ENCODE measurements at places on chromosomes 7 and 10. TPM values are rescaled to one million over a fixed set of nuclear protein-coding genes. Genes with fewer than 3 reads are reported as not detected.

The LRIT1 gene
- 1.1 TPM for total RNA-seq

The TRPV5 gene
- total RNA-seq, result not detected

The SNX10 gene
- total RNA-seq, result 6.8 TPM

The EPHB4 gene
- total RNA-seq, result 80.8 TPM

The SSMEM1 gene
- total RNA-seq, result 2.0 TPM

The GNGT1 gene
- total RNA-seq, result not detected

The TMEM236 gene
- 0.45 TPM for total RNA-seq

The LDB3 gene
- total RNA-seq, result 10.8 TPM

The VWDE gene
- 2.7 TPM for total RNA-seq

DNA sequence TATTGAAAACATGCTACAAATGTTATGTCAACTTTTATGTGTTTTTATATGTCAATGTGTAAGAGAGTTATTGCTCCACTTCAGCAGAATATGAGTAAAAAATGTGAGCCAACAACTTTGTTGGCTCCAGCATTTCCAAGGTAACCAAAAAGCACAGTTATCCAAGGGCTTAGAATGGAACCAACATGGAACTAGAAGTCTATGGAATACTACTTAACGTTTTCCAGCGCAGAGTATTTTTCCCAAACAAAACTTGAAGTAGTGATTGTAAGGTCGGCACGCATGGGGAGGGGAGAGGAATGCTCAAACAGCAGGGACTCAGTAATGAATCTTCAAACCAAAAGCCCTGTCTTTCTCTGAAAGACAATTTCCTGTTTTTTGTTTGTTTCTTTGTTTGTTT is 45.0 kb upstream of the TSPAN13 start:
- DNase-seq, result no peak

DNA sequence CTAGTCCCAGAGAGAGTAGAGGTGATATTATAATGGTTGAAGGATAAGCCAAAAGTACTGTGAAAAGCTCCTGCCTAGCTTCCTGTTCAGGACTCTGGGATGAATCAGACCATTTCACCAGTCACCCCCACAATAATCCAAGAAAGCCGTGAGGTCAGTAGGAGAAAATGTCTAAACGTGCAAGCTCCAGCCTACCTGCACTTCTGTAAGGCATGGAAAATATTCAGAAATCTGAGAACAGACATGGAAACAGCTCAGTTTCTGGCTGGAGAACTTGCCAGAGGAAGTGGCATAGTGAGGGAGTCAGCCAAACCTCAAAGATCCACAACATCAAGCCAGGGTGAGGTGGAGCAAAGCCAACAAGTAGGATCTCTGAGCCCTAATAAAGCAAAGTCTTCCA is 58.2 kb downstream of the ELAPOR2 start:
- no peak for DNase-seq

GRCh38 chr10:116781370-116781884 is 39.1 kb upstream of the HSPA12A start:
- DNase-seq, result no peak

- no peak for DNase-seq
These were observed 162.5 kb downstream of the MAD1L1 start for GRCh38 chr7:2070151-2070763.

- DNase-seq, result no peak
These were observed 134.9 kb downstream of the SFMBT2 start for GRCh38 chr10:7275761-7276440.

- no peak for DNase-seq
These were observed 519.2 kb downstream of the TFEC start for GRCh38 chr7:115511330-115511729.

DNA sequence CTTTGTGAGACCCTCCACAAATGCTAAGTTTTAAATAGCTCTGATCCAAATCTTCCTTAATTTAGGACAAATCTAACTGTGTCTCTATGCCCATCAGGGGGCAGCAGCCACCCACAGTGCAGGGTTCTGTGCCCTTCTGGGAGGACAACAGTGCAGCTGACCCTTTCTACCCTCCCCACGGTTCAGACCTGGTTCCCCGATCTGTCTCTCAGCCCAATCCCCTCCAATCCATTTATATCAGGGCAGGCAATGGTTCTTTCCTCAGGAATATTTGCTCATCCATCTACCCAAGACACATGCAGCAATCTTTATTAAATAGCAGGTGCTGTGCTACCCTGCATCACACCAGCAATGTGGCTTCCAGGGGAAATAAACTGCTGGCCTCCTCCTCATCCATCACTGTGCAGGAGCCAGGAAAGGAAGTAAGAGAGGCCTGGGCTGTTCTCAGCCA is 4.0 kb upstream of the RBM28 start:
- no peak for DNase-seq

- DNase-seq, result no peak
These were observed 172.3 kb upstream of the ADCY1 start for GRCh38 chr7:45401851-45402250.

- DNase-seq, result no peak
These were observed 6.0 kb downstream of the ALOX5 start for GRCh38 chr10:45379891-45380540.

GRCh38 chr7:37365405-37365804 is 83.3 kb downstream of the ELMO1 start:
- DNase-seq, result no peak

- DNase-seq, result no peak
These were observed 256.7 kb downstream of the SEMA3A start for GRCh38 chr7:83937930-83938329.

DNA sequence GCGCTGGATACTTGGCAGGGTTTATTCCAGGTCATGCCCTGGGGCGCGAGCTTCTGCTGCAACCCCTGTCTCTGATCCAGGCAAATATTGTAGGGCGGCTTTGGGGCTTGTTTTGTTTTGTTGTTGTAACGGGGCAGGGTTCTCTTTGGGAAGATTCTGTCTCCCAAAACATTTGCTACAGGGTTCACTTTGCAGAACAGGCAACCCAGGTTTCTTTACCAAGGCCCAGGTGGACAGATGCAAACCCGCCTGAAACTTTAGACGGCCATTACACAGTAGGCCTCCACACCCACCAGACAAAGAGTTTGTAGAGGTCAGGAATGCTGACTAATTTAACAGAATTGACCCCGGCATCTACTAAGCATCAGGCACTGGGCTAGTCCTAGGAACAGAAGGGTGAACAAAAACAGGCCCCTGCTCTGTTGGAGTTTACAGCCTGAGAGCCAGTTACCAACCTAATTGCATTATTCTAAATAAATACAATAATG is 567 bp upstream of the CDCA7L start:
- no peak for DNase-seq

DNA sequence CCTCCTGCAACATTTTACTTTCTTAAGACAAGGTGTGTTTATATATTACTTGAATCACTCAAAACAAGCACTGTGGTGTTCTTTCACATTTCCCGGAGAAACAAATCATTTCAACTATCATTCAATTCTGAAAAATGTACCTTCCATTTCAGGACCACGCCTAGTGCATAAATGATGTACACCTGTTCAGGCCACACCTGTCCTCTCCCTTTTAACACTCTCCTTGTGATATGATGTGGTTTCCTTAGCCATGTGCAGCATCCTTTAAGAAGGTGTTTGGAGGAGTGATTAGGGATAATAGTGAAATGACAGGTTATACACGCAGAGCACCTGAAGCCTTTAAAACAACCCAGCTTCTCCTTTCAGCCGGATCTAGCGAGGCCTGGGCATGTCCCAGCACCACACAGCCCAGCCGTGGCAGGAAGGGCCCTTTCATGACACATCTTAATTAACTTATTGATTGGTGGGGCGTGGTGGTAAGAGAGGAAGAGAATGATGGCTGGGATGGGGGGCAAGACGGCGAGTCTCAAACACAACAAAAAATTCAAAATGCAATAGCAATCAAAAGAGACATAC is 26.9 kb downstream of the ABLIM1 start:
- DNase-seq, result no peak

- DNase-seq, result no peak
These were observed 262.2 kb downstream of the FZD1 start for GRCh38 chr7:91526404-91526803.

- no peak for DNase-seq
These were observed at the start of gene PGAM2 for GRCh38 chr7:44065431-44066110. TSS of gene PGAM2 (minus strand) at chr7:44065567. CDS start at chr7:44065529, 38 bp downstream.

DNA sequence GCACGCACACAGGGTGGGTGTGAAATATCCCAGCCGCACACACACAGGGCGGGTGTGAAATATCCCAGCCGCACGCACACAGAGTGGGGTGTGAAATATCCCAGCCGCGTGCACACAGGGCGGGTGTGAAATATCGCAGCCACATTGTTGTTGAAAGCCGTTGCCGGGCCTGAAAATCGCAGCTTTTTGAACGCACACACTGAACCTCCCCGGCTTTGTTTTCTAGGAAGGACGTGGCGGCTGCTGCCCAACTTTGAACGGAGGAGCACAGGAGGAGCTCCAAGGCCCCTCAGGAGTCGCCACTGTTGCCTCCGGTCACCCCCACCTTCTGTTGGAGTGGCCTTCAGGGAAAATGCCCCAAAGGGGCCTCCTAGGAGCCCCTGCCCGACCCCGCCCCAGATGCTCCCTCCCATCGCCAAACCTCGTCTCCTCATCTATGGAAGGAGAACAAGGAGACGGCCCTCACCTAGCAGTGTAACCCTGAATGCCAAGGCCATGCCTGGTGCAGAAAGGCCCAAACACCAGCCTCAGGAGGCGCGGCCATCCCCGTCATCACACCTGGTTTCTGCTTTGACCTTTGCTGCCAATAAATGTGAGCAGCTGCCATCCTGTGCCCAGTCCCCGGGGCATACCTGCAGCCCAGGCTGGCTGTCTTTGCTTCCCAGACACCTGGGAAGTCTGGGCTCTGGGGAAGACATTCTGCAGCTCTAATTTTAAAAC is 318.6 kb downstream of the PTPRN2 start:
- DNase-seq, result no peak

- no peak for DNase-seq
These were observed 40.8 kb upstream of the TSPAN33 start for GRCh38 chr7:129103561-129104324.

GRCh38 chr10:12919574-12919973 is 81.9 kb downstream of the CCDC3 start:
- no peak for DNase-seq

GRCh38 chr10:112774798-112775197 is 175.2 kb upstream of the TCF7L2 start:
- no peak for DNase-seq

DNA sequence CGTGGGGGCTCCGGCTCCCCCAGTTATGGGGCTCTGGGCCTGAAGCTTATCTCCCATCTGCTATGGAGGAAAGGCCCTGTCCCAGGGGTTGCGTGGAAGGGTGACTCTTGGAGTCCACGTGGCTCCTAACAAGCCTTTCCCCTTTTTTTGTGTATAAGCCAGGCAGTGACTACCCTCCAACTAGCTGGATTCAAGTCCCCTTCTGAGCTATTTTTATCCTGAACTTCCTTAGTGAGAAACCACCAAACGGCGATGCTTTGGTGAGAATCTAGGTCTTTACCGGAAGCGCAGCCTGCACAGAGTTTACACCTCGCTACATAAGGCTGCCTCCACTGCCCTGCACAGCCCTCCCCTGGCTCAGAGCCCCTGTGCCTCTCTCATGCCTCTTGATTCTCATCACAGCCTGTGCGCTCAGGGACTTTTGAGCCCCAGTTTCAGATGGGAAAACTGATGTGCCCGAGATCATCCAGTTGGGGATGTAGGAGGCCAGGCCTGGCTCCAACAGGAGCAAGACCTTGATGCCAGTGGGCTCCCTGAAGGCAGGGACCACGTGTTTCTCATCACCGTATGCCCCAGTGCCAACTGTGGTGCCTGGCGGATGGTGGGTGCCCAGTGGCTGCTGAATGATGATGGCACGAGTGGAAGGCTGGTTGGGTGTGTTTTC is 102.3 kb upstream of the PPIF start:
- no peak for DNase-seq

GRCh38 chr7:85583131-85583953 is 396.5 kb upstream of the SEMA3D start:
- no peak for DNase-seq

DNA sequence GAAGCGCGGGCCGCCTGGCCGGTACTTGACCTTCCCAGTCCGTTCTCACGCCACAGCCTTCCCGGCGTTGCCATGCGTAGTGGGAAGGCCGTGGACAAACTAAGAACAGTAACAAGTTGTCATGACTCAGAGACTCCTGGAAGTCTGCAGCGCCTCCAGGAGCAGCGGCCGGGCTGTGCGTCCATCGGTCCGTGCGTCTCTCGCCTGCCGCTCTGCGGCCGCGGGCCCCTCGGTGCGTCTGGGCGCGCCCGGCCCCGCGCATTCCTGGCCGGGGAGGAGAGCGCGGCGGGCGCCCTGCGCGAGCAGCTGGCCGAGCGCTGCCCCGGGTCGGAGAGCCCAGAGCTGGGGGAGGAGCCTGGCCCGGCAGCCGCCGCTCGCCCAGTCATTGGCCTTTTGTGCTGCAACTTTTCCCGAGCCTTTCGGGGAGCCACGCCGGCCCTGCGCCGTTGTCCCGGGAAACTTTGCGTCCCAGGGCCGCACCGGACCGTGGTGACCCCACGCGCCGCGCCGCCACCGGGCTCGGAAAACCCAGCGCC is 123.7 kb downstream of the TACC2 start:
- peak; percentile 87 for DNase-seq

DNA sequence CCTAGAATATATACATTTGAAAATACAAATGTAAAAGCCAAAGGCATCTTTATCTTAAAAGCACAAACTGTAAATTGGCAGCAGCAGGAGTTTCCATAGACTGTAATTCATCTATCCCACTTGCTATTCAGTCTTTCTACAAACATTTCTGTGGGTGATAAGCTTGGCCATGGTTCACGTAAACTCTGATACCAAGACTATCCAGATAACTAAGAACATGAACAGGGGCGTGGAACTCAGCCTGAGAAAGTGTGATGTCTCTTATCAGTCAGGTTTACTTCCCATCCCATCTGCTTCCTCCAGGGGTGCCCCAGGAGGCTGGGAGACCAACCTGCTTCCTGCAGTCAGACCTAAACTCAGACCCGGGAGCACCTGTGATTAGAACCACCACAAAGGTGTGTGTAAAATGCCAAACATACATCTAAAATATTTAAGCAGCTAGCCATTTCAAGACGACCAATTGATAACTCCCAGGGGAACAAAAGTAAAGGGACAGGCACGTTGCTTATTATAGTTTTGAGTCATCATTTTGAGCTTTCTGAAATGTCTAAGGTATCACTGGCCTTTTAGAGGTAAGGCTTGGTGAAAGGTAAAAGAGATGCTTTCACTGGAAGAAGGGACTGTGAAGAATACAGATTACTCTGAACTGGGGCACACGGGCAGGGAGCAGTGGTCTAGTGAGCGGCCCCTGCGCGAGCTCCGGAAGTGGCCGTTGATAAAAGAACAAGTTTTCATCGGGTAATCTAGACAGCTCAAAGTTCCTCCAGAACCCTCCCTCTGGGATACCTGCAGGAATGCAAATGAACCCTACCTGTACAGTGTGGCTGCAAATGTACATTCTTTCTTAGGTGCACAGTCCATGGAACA is 51.5 kb downstream of the RSU1 start:
- DNase-seq, result no peak

Data from prostate gland (tissue), 2 donors.